ENCODE measurements at places on chromosomes 2 and 18.

GRCh38 chr2:181408861-181409260, 48.3 kb upstream of the ITGA4 start:
- DNase-seq: no peak

DNA sequence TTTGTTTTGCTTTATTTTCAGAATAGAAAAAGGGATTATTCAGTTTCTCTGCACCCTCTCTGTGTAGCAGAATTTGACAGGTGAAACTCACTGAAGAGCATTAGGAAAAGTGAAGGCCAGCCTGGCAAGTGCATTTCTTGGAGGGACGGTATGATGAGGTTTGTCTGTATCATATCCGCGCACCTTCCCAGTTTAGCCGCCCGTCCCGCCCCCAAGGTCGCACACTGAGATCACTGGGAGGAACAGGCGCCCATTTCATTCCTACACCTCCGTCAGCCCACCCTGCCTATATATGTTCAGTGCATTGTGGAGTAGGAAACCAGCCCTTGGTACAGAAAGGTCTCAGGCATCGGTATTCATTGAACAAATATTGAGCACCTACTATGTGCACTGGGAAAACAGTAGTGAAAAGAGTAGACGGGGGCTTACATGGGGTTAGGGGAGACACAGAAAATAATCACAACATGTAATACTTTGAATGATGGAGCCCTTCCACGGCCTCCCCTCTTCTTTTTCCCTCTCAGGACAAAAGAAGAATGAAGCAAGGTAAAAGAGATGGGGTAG, 678 bp upstream of the FECH start:
- DNase-seq: no peak

DNA sequence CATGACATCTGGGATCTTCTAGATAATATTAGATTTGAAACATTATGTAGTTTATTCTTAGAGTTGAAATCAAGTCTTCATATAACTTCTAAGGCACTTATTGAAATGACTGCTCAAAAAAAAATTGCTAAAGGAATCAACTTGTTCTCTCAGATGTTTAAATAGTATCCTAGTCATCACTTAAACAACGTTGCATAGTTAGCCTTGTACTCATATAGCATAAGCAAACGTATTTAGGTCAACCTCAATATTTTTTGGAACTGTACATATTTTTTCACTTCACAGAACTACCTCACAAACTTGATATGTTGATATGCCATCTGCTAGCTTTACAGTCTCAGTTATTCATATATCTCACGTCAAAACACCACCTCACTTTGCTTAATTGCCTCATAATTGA, 47.1 kb upstream of the CREB1 start:
- no peak for DNase-seq

- DNase-seq: no peak
Measured at GRCh38 chr2:178450524-178450773, 526 bp downstream of the PRKRA start.

DNA sequence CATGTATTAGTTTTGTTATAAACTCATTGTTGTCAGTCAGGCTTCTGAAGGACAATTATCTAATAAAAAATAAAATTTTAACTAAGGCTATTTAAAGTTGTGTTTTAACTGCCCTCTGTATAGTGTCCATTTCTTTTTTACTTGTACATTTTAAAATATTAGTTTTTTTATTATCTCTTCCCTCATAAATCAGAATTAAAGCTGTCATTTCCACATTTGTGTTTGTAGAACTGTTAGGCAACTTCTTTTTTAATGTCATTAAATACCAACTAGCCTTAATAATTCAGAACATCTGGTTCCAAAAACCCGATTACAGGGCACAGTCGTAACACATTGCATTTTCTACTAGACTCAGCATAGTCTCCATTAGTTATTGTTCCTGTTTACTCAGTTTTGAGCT, 1749.0 kb upstream of the CELF4 start:
- no peak for DNase-seq

GRCh38 chr2:177872286-177872685, 200.3 kb downstream of the PDE11A start:
- no peak for DNase-seq

- DNase-seq: no peak
Measured at GRCh38 chr2:235677276-235677788, 183.5 kb downstream of the AGAP1 start.

DNA sequence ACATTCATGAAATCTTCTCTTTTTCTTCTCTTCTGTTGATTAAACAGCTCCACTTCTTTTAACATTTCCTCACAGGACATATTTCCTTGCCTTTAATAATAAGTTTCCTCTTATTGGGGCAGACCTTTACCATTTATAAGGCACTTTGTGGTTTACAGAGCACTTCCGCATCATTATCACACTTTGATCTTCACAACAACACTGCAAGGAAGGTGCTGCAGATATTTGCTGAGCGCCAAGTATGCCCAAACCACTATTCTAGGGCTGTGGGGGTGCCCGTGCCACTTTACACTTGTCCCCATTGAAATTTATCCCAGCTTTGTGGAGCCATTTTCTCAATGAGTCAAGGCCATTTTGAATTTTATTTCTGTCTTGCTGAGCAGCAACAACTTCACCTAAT, 246.6 kb downstream of the SS18 start:
- no peak for DNase-seq

GRCh38 chr2:119062652-119063051, 95.9 kb downstream of the C1QL2 start:
- DNase-seq: no peak

DNA sequence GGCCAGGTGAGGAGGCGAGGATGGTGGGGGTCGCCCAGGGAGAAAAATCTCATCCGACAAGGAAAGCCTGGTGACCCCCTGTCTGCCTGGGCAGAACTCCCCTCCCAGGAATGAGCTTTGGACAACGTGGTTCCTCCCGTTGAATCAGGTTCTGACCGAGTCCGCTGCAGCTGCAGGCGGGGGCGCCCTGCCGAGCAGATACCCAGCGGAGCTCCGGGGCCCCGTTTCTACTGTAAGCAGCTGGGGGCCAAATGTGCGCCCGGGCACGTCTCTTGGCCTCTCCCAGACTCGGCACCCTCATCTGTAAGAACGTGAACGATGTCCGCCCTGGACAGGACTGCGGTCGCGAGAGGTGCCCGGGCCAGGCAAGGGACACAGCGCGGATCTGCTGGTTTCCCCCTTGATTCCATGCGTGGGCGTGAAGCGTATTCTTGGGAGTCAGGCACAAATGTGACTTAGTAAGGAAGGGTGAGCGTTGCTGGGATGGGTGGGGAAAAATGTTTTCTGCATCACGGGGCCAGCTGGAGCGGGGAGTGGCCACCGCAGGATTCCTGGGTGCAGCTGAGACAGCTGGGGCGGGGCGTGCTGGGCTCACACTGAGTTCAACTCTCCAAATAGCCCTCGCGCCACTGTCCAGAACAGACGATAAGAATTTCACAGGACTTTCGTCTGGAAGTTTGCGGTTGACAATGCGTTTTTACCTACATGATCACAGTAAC, 20.2 kb upstream of the TUBB6 start:
- peak; percentile 18 for DNase-seq

DNA sequence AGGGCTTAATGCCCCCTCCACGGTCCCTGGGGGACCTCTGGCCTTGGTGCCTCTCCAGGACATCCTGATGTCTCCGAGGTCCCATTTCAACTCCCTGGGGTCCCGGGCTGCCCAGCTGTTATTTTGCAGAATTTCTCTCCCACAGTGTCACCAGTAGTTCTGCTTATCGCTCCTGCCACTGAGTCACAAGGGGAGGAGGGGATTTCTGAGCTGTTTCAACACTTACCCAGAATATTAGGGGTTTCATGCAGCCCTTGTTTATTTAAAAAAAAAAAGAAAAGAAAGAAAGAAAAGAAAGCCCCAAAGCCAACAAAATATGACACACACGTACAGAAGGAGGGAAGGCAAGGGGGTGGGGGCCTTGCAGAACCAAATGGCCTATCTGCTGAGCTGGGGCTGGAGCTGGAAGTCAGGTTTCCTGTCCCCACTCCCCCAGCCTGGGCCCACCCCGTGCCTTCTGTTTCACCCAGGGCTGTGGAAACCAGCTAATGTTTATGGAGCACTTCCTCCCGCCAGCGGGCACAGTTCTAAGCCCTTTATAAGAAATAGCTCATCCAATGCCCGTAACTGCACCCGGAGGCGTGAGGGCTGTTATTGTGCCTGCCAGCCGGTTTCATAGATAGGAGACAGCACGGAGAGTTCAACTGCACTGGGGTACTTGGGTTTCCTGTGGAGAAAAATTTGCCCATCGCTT, 8.4 kb upstream of the ARID5A start:
- peak; percentile 23 for DNase-seq

DNA sequence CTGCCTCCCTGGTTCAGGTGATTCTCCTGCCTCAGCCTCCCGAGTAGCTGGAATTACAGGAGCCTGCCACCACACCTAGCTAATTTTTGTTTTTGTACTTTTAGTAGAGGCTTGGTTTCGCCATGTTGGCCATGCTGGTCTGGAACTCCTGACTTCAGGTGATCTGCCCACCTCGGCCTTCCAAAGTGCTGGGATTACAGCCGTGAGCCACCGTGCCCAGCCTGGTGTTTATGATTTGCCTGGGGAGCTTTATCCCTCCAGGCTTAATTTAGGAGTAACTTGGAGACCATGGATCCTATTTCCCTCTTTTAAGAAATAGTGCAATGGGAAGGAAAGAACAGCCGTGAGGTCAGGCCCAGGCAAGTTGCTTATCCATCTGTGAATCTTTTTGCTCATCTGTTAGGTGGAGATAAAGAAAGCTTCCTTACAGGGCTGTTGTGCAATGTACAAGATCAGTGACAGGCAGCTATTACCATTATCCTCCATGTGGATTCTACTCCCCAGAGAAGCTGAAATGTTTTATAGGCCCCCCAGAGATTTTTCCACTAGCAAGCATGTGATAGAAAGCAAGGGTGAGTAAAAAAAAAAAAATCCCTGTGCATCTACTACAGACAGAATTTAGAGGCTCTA, 104.9 kb upstream of the MGAT5 start:
- DNase-seq: peak; percentile 98

- no peak for DNase-seq
Measured at GRCh38 chr18:46220116-46220515, 115.9 kb downstream of the HAUS1 start.

GRCh38 chr2:233917116-233917515, at the start of gene TRPM8:
TSS of gene TRPM8 (plus strand) at chr2:233917373. CDS start at chr2:233926538, 9,165 bp downstream.
- no peak for DNase-seq

- DNase-seq: peak; percentile 27
Measured at GRCh38 chr18:36661999-36662398, 166.8 kb downstream of the TPGS2 start.

DNA sequence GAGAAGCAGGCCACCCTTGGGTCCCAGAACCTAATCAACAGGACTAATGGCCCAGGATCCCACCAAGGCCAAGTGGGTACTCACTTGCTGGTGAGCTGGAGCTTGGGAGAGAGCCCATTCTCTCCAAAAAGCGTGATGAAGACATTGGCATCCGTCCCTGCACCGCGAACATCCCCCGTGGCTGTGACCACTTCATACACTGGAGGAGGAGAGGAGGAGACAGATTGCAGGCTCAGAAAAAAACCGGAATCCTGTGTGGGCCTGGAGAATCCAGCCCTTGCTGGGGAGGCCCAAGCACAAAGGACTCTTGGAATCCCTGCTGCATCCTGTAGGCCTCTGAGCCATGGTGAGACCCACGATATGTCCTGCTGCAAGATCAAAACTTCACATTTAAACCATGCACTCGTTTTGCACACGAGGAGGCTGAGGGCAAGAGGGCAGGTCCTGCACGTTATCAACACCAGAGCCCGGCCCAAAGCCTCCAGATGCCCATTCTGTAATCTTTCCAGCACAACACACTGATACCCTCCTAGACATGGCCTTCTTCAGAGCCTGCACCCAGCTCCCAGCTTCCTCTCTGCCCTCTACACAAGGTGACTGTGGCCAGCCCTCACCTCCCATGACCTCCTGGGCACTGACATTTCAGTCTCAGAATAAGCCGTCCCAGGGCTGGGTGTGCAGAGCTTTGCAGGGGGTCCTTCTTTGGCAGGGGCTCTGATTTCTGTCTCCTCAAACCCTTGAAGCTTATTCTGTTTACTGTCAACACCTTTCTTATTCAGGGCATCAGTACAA, 7.8 kb downstream of the LOXHD1 start:
- no peak for DNase-seq

GRCh38 chr2:218400930-218401881, 1.5 kb downstream of the CTDSP1 start:
- DNase-seq: no peak

DNA sequence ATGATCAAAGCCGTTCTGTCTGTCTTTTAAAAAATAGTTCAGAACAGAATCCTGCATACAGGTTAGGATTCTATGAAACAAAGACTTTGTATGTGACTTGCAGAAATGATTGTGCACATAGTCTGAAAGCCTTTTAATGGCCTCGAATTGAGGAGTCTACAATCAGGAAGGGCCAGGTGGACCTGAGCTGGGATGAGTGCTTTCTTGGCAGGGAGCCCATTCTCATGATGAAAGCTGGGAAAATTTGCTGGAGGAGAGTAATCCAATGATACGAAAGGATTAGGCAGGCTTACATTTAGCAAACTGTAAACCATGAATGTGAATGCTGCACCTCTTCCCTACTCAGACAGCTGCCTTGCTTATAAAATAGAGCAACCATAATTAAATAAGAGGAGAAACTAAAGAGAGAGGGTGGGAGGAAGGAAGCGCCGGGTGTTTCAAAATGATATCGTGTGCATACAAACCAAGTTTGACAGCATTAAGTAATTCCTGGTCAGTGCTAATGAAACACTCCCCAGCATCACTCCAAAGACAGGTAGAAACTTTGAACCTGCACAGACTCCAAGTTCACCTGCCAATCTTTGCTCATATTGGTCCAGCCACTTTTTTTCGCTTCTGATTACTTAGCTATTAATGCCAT, 23.7 kb upstream of the CXCR4 start:
- peak; percentile 97 for DNase-seq

DNA sequence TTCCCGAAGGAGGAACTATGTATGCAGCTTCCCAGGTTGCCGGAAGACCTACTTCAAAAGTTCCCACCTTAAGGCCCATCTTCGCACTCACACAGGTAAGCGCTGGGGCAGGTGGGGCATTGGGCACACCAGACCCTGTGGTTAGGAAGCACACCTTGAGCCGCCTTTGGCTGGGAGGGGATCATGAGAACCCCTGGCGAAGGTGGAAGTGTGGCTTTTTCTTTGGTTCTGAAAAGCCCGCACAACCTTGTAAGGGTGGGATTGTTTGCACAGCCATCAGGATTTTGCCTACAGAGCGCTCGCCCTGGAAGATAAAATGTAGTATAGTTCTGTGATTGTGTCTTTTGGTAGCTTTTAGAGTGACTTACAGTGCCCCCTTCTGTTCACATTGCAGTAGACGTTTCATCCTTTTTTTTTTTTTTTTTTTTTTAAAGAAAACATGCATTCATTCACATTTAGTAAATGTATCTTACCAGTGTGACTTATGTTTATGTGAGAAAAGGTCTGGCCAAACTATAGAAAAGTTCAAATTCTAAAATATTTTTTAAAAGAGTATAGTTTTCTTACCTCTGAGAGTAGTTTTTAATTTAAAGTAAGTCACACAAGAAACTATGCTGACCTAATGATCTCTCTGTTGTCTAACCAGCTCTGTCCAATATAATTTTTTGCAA, 5.3 kb downstream of the KLF11 start:
- peak; percentile 76 for DNase-seq

DNA sequence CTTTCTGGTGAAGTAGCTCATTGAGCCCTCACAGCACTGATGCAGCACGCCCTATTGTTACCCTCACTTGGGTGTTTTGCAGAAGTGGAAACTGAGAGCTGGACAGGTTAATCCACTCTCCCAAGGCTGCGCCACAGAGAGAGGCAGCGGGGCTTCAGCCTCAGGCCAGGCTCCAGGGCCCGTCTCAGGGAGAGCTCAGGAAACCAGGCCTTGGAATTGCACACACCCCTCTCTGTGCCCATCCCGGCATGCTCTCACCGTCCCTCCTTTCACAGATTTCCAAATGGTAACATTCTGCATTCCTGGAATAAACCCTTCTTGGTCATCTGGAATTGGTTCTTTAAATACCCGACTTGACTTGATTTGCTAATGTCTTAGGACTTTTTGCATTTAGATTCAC, 51.5 kb downstream of the TWIST2 start:
- DNase-seq: no peak

Measured in NCI-H2171 treated with DMSO at 0.1 percent for 48 hours (cell line).